Bronchial epithelial cell (primary cell): ENCODE measurements at places on chromosomes 7 and 10. TPM values are rescaled to one million over a fixed set of nuclear protein-coding genes. Genes with fewer than 3 reads are reported as not detected.

The SGCE gene
- 20.0 and 23.0 TPM in 2 replicates for total RNA-seq

The CFAP70 gene
- total RNA-seq = 0.79 and 2.4 TPM in 2 replicates

The TBC1D12 gene
- 10.8 and 11.3 TPM in 2 replicates for total RNA-seq

The CYP17A1 gene
- total RNA-seq = not detected in 2 replicates

The FAM185A gene
- 9.2 and 11.4 TPM in 2 replicates for total RNA-seq

The PTER gene
- 16.1 and 25.5 TPM in 2 replicates for total RNA-seq

The SFTPA2 gene
- total RNA-seq = not detected in 2 replicates

The CPEB3 gene
- 2.4 and 3.3 TPM in 2 replicates for total RNA-seq

The FRA10AC1 gene
- 4.7 and 7.2 TPM in 2 replicates for total RNA-seq

The MSMB gene
- 1.1 and 16.4 TPM in 2 replicates for total RNA-seq

The LIPJ gene
- not detected in 2 replicates for total RNA-seq

The GRID2IP gene
- 0.26 TPM in 2 replicates for total RNA-seq

The MBL2 gene
- not detected in 2 replicates for total RNA-seq

The CFAP69 gene
- 0.53 and 2.3 TPM in 2 replicates for total RNA-seq

The MYPN gene
- not detected in 2 replicates for total RNA-seq

The INHBA gene
- total RNA-seq = 1.3 and 5.0 TPM in 2 replicates

The IGF2BP3 gene
- total RNA-seq = 4.6 and 12.4 TPM in 2 replicates

The CRYGN gene
- total RNA-seq = not detected in 2 replicates

The GBX1 gene
- total RNA-seq = not detected in 2 replicates

The SPDYE9 gene
- total RNA-seq = not detected in 2 replicates

The WDR11 gene
- 60.8 and 64.9 TPM in 2 replicates for total RNA-seq

The GRB10 gene
- total RNA-seq = 65.9 and 67.7 TPM in 2 replicates

The KNDC1 gene
- total RNA-seq = under 0.01 TPM in 2 replicates

The PKD1L1 gene
- total RNA-seq = under 0.01 and 0.26 TPM in 2 replicates

The CALML5 gene
- 0.79 and 4.4 TPM in 2 replicates for total RNA-seq

The PRKG1 gene
- total RNA-seq = 0.26 and 1.4 TPM in 2 replicates

The GPR37 gene
- total RNA-seq = 1.6 and 3.7 TPM in 2 replicates

The MMP21 gene
- not detected in 2 replicates for total RNA-seq

The ZNF117 gene
- total RNA-seq = 5.8 and 20.4 TPM in 2 replicates

The CPA1 gene
- not detected in 2 replicates for total RNA-seq

The ABHD11 gene
- 6.5 and 7.1 TPM in 2 replicates for total RNA-seq
